ENCODE measurements at places on chromosomes 12 and 14.

DNA sequence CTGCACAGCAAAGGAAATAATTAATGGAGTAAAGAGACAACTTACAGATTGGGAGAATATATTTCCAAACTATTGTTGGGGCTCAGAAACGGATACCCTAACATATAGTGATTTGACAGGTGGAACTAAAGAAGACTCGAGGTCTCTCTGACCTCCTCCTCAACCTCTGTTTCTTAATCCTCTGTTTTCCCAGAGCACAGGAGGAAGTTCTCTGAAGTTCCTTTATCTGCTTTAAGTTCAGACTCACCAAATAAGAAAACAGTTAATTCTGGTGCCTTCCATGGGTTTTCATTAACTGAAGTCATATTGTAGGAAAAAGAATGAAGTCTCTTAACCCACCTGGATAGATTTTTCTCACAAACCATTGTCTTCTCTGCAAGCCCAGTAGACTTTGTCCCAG is 29.2 kb downstream of the CLEC2D start:
- no peak for DNase-seq

- peak; percentile 64 for DNase-seq
Observed at GRCh38 chr14:90630171-90630806, 185.9 kb downstream of the TTC7B start.

DNA sequence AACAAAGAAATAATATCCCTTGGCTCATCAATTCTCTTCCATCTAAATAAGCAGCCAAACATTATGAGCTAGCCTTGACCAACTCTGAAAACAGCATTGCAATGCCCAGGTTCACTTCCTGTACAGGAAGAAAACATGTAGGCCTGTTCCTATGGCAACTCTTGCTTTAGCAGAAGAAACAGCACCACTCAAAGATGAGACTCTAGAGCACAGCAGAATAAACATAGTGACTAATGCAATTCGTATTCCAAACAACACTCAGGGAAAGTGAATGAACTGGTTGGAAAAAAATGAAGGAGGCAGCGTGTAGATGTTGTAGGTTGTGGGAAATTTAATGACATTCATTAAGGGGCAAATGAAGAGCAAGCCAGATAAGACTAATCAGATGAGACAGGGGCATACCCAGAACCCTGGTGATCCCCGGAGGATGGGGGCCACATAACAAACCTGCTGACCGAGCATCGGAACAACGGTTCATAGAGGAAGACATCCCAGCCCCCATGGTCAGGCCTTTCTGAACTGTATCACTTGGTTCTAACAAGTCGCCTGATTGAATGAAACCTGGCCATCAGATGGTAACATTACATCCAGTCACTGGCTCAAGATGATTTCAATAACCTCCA is 9.0 kb downstream of the ARHGDIB start:
- peak; percentile 65 for DNase-seq

GRCh38 chr12:26272851-26273250 is 77.5 kb downstream of the SSPN start:
- no peak for DNase-seq

DNA sequence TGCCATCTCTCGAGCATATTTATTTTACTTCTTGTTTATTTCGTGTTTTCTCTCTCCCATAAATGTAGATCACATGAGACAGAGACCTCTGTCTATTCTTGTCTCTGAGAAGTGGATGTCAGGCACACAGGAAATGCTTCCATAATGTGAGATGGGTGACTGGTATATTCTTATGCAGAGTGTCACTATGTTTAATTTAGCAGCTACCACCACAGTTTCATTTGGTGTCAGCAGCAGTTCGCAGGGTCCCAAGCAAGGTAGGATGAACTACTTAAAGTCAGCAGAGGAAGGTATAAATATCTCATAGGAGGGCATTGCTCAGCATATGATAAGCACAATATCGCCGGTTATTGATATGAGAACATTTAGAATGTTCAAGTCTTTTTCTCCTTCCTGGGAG is 180.9 kb upstream of the CNTN1 start:
- DNase-seq, result no peak

DNA sequence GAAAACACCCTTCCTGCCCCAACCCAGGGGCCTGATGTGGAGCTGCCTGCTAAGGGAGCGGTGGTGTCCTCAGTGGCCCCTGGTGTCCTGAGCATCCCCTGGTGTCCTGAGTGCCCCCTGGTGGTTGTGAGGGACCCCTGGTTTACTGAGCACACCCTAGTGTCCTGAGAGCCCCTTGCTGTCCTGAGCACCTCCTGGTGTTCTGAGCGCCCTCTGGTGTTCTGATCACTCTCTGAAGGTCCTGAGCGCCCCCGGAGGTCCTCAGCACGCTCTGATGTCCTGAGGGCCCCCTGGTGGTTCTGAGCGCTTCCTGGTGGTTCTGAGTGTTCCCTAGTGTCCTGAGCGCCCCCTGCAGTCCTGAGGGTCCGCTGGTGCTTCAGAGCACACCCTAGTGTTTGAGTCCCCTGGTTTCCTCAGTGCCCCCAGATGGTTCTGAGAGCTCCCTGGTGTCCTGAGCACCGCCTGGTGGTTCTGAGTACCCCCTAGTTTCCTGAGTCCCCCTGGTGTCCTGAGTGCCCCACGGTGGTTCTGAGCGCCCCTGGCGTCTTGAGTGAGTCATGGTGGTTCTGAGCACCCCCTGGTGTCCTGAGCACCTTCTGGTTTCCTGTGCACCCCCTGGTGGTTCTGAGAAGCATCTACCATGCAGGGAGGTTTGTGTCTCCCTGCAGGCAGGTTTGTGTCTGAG is 1004.2 kb downstream of the TMEM121 start:
- peak; percentile 54 for DNase-seq

DNA sequence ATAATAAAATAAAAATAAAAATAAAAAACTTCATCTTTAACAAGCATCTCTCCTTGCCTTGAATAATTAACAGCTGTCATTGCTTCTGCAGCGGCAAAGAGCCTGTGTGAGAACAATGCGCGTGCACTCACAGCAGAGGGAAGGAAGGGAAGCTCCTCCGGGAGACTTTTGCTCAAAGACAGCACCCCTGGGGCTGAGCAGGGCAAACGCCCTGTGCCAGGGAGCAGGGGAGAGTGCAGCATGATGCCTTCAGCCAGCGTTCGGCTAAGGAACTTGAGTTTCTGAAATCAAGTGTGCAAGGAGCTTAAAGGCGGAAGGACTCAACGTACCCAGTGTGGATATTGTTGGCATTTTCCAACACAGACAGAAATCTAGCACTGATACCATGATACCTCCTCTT is 120.5 kb downstream of the RIMBP2 start:
- DNase-seq, result no peak

DNA sequence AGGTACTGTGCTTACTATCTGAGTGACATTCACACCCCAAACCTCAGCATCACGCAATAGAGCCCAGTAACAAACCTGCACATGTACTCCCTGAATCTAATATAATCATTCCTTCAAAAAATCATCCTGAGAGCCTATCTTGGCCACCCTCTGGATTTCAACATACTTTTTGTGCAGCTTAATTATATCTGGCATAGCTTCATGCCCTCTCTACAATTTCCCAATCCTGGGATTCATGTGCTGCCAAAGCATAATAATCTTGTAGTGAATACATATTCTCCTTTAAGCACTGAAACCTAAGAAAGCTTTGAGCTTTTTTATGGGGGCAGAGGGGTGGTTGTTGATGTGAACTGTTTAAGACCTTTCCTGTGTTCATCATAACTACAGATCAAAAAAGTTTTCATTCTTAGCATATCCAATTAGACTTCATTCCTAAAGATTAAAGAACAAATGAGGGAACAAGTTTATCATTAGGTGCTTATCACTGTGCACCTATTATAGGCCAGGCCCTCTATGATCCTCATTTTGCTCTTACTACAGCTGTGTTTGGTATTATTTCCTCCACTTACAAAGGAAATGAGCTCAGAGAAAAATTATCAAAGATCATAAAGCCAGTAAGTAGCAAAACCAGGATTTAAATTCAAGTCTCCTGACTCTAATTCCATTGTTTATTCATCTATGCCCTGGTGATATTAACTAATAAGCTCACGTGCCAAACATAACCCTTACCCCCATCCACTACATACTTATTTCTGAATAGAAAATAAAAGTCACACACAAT is 51.2 kb downstream of the SINHCAF start:
- DNase-seq, result no peak

DNA sequence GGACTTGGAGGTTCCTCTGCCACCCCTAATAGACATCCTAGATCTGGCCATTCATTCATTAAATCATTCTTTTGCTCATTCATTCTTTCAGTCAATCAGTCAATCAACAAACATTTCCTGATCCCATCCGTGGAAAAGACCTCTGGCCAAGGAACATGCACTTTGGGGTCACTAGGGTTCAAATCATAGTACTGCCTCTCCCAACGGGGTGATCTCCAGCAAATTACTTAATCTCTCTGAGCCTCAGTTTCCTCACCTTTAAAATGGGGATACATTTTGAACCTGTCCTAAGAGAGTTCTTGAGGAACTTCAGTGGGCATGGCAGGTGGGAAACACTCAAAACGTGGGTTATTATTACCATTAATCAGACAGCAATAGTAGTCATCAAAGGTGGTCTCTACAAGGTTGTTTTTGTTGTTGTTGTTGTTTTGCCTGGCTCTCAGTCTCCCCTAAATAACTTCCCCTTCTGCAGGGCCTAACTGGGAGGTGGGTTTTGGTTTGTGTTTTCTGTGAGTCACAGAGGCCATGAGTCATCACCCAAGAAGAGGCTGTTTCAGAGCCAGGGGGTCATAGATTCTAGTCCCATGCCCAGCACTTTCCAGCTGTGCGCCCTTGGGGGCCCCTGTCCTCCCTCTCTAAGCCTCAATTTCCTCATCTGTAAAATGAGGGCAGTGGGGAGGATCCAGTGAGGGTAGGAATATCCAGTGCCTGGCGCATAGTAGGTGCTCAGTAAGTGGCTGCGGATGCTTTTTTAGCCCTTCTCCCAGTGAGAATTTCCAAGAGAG is 16.9 kb upstream of the FAM222A start:
- no peak for DNase-seq

DNA sequence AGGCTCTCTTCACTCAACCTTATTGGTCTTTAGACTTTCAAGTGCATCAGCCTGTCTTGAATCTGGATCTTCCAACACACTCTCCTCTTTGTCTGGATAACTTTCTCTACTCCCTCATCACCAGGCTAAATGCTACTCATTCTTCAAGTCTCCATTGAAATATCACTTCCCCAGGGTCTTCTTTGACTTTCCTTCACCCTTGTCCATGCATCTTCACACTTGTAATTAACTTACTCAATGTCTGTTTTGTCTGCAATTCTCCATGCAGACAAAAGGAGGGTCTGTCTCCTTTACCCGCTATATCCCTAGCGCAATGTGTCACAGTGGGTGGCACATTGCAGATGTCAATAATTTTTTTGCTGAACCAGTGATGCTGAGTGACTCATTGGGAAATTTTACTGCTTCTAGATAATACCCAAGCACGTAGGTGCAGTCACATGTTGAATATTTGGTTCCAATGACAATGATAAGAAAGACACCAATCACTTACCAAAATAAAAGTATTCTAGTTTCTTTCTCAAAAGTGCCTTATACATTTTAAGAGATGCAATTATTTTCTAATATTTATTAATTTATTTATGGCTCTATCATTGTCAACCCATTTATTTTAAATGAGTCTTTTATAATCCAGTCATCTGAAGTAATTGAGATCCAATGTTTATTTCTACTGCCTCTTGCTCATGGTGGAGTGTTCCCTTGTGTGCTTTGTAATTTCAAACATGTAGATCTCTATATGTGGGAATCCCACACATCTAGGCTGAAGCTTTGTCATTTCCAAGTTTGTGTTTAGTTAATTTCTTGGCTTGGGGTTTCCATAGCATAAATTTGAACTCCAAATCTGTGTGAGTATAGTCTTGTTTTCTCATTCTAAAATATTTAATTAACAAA is 21.7 kb upstream of the RFC5 start:
- no peak for DNase-seq

GRCh38 chr14:103100281-103101121 is 6.0 kb downstream of the EXOC3L4 start:
- no peak for DNase-seq

DNA sequence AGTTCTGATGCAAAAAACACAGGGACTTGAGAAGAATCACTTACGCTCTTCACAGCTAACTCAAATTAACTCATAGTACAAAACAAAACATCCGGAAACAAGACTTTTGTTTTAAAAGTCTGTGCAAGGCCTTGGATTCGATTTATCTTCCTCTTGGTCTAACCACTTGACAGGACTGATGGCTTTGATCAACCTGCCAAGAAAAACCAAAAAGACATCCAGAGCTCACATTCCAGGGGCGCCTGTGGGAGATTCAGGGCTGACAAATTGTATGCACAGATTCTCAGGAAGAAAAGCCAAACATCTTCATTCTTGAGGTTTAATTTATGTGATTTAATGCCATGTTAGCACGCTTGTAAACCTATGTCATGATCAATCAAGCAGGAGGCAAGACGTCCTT is 129.1 kb upstream of the TMCC3 start:
- DNase-seq, result no peak

GRCh38 chr12:25271486-25272098 is 20.9 kb upstream of the KRAS start:
- no peak for DNase-seq

DNA sequence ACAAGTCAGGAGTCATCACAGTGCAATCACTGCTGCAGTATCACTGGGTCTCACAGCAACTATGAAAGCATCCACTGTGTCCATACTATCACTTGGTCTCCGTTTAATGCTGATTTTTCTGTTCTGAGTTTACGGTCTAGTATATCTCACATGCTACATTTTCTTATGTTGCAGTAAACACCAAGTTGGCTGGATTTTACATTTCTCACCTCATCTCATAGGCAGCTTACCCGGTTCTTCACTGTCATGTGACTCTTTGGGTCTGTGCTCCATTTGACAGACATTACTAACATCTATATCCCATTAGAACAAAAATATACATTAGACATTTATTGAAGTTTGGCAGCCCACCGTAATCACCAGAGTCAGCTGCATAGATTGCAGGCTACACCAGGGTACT is 115.7 kb upstream of the PRMT8 start:
- no peak for DNase-seq

- DNase-seq, result peak; percentile 95
Observed at GRCh38 chr14:102594514-102595175, 2.2 kb downstream of the RCOR1 start.

- DNase-seq, result no peak
Observed at GRCh38 chr14:89625244-89625713, 208.2 kb upstream of the FOXN3 start.

DNA sequence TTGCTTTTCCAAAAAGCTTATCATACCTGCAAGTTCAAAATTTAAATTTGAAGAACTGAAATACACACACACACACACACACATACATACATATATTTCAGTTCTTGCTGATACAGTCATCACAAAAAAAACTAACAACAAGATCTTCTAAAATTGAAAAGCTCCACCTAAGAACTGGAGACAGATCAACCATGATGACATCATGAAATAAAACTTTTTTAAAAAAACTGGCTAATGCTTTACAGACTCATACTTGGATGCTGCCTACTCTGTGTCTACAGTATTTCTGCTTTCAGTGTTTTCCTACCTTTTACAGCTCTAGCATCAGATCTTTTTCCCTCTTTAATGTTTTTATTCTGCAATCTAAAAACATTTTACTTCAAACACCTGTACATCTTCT is 261.4 kb downstream of the DIO2 start:
- no peak for DNase-seq

GRCh38 chr14:102608064-102608446 is 15.6 kb downstream of the RCOR1 start:
- no peak for DNase-seq

All from hematopoietic multipotent progenitor cell treated with erythropoietin and hydrocortisone succinate and interleukin-3 and kit ligand, for 6 days (in vitro differentiated cells).